ENCODE measurements at places on chromosomes 13 and 19.

- DNase-seq: no peak
Measured at GRCh38 chr19:58350871-58351557, 2.3 kb downstream of the A1BG start.

- DNase-seq: no peak
Measured at GRCh38 chr13:79913141-79913827, 427.6 kb downstream of the SPRY2 start.

DNA sequence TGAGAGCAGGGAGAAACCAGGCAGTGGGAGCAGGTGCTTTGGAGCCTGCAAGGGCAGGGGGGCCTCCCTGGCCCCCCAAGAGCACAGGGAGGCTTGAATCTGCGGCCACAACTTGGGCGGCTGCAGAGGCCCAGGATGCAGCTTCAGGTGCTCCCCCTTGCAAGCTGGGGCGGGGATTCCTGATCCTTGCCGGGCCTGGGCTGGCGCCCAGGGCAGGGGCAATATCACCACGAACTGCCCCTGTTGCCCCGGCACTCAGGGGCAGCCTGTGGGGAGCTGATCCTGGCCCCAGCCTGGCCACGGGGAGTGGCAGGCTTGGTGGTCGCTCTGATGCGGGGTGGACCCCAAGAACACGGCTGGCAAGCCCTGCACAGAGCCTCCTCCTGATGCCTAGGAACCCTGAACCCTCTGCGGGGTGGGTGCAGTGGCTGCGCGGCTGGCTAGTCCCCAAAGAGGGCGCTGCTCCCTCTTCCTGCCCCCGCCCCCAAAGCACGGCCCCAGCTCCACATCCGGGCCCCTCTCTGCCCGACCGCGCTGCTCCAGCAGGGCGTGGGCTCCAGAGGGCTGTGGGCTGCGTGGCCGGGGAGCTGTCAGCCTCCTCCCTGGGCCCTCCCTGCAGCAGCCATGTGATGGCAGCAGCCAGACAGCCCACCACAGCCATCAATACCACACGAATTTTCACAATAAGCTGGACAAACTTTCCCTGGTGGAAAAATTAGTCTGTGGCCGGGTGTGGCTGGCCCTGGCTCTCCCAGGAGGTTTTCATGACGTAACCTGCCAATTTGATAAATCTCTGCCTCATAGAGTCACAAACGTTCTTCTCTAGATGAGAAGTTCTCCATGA lies 21.0 kb downstream of the TNFSF9 start:
- DNase-seq: peak; percentile 56

GRCh38 chr13:100338275-100338674 lies 249.4 kb downstream of the PCCA start:
- DNase-seq: no peak

GRCh38 chr19:55526216-55527196 lies 10.4 kb downstream of the SBK2 start:
- DNase-seq: no peak

- no peak for DNase-seq
Measured at GRCh38 chr13:62087124-62087523, 671.5 kb upstream of the PCDH20 start.

DNA sequence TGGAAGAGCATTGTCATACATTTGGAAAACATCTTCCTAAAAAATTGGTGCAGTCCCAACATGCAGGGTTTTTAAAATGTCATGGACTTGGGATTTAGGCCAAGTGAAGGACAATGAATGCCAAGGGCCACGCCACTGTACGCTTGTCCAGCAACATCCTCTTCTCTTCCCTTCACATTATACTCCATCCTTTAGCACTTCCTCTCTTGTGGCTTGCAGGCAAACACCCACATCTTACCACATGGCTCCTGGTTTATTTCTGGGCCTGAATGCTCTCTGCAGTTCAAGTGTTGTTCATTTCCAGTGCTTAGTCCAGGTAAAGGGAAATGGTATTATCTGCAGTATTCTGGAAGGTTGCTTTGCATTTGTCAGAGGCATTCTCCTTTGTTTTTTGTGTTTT lies 45.0 kb downstream of the CBY2 start:
- DNase-seq: no peak

DNA sequence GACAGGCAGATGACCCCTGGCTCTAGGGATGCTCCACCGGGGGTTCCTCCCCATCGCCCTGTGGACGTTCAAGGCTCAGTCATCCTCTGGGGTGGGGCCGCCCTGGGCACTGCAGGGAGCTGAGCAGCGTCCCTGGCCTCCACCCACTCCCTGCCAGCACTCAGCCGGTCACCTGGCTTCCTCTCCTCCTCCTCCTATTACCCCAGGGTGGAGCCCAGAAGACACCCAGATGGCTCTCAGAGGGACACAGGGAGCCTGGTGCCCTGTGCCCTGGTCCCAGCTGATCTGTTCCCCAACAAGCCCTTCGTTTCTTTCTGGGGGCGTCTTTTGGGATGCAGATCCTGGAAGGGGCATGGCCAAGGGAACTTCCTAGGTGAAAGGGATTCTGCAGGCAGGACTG lies 3.7 kb upstream of the MKNK2 start:
- DNase-seq: no peak

- no peak for DNase-seq
Measured at GRCh38 chr19:34471906-34472700, 9.5 kb upstream of the WTIP start.

DNA sequence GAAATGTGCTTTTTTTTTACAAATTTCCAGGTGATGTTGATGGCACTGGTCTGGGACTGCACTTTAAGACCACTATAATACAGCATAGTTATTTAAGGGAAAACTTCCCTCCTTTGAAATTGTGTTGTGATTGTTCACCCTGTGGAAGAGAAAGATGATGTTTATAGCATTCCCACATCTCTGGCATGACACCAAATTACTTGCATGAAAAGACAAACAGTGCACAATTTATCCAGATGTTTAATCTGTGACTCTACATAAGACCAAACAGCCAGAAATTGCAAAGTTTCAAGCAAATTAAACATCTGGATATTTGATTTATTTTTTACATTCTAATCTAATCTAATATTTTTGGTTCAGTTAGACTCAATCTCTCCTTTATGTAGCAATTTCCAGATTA lies 51.6 kb downstream of the UFM1 start:
- no peak for DNase-seq

- no peak for DNase-seq
Measured at GRCh38 chr13:46587807-46588418, 34.9 kb downstream of the LRCH1 start.

GRCh38 chr19:30625947-30626625 lies 253.9 kb downstream of the ZNF536 start:
- no peak for DNase-seq

DNA sequence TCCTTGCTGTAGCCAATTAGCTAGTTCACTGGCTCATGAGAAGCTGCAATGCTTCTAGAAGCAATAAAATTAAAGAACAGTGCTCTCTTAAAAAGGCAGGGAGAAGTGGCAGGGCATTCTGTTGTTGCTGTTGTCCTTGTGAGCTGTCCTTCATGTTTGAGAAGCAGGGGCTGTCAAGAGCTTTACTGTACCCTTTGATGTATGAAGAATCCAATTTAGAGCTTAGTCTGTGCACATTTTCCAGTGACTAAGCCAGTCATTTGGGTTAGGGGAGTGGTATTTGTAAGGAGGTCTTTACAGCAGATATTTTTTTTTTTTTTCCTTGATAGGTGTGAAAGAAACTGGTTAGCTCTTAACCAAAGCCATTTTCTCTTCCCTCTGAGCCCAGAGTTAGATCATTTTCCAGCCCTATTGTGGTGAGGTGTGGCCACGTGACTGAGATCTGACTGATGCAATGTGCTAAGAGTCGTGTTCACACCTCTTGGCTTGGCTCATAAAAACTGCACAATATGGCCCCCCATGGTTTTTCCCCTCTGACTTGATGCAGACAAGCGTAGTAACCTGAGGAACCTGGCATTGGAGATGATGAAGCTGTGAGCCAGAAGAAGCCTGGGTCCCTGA lies 309.6 kb upstream of the TMTC4 start:
- no peak for DNase-seq

DNA sequence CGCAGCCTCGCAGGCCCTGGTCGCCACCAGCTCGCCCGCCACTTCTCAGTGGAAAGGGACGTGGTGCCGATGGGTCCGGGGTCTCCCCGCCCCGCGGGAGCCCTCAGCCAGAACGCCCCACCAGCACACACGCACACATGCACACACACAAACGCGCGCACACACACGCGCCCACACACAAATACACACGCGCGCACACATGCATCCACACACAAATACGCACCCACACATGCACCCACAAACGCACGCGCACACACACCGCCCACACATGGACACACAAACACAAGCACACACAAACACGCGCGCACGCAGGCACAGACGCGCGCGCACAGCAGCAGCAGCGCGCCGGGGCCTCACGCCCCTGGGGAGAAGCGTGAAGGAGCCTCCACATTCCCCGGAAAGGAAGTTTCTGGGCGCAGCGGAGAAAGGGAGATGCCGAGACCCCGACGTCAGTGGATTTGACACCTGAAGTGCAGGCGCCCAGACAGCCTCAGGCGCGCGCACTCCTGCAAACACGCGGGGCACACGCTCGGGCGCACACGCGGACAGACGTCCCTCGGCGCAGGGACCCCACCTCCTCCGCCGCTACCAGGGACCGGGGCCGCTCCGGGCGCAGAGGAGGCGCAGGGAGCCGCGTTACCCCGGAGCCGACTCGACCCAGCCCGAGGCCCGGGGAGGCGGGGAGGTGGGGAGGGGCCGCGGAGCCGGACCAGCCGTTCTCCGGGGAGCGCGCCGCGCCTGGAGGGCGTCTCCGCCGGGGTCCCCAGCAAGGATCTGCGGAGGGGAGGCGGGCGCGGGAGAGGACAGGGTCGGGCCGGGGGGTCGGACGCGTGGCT lies 622 bp downstream of the RASA3 start:
- DNase-seq: peak; percentile 26

- DNase-seq: no peak
Measured at GRCh38 chr19:39631178-39631577, 24.5 kb upstream of the LGALS16 start.
